Endothelial cell (in vitro differentiated cells): ENCODE measurements at places on chromosomes 4 and X.

DNA sequence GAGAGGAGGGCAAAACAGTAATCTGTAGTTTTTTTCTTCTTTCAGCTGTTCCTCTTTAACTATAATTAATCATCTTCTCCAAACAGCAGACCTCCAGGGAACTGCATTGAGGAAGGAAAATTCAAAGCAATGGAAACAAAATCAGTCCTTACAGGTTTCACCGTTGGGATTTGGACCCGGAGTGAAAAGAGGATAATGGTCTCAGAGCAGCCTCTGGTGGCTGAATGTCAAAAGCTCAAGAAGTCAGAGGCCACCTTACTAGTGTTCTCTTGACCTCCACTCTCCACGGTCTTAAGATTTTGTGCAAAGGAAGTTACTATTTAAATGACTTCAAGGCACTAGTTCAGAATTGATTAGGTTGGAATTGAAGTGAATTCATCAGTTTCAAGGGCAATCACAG lies 16.0 kb upstream of the MID1 start:
- peak; percentile 39 for DNase-seq

GRCh38 chr4:113534711-113535110 lies 226.8 kb downstream of the CAMK2D start:
- DNase-seq = no peak

GRCh38 chrX:123331859-123332258 lies 147.8 kb downstream of the GRIA3 start:
- no peak for DNase-seq

GRCh38 chrX:70032792-70033191 lies 16.9 kb downstream of the AWAT2 start:
- DNase-seq = no peak

- no peak for DNase-seq
These were observed 229.2 kb upstream of the INTU start for GRCh38 chr4:127403471-127404084.

GRCh38 chr4:55446578-55446922 lies 50.8 kb downstream of the TMEM165 start:
- DNase-seq = no peak

DNA sequence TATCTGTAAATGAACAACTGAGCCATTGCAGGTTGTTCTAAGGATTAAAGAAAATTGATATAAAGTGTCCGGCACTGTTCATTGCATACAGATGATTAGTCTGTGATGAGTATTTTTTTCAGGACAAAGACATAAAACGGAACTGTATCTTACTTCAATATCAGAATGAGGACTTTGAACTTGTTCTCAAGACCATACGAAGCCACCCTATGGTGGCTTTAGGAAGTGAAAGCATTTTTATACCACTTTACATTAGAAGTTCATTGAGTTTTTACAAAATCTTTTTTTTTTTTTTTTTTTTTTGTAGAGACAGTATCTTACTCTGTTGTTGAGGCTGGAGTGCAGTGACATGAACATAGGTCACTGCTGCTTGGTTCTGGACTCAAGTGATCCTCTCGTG lies 45.2 kb upstream of the TRIM2 start:
- no peak for DNase-seq

- DNase-seq = no peak
These were observed 62.4 kb downstream of the NPFFR2 start for GRCh38 chr4:72094059-72094797.

- DNase-seq = no peak
These were observed 328.2 kb upstream of the NR3C2 start for GRCh38 chr4:148770377-148770776.

DNA sequence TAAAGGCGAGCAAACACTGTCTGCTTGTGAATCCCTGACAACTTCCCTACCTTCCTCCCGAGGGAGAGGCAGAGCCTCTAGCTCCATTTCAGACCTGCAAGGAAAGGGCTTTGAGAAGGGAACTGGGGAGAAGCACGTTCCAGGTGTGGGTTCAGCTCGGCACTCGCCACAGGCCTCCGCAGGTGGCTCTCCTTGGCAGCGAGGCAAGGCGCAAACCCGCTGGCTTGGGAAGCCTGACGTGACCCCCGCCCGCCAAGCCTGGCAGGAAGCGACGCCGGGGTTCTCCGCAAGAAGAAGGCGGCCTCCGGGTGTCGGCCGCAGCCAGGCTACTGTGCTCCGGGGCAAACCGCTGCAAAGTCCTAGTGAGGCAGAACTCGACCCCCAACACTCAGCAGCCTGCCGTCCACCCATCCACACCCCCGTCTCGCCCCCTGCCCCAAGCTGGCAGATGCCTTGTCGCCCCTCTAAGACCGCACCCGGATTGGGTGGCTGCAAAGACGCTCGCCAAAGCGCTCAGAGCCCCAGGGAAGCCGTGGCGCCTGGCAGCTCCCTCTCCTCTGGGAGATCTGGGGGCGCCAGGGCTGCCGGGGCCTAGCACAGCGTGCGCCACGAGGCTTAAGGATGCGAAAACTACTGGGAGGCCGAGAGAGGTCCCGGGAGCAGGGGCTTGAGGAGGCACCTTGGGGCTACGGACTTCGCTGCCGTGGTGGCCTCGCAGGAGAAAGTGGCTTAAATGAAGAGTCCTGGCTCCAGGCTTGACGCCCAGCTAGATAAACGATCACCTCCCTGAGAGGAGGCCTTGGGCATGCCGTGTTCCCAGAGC lies 21.8 kb downstream of the NKX3-2 start:
- no peak for DNase-seq

- DNase-seq = no peak
These were observed 10.8 kb upstream of the ADH1A start for GRCh38 chr4:99301376-99302164.

DNA sequence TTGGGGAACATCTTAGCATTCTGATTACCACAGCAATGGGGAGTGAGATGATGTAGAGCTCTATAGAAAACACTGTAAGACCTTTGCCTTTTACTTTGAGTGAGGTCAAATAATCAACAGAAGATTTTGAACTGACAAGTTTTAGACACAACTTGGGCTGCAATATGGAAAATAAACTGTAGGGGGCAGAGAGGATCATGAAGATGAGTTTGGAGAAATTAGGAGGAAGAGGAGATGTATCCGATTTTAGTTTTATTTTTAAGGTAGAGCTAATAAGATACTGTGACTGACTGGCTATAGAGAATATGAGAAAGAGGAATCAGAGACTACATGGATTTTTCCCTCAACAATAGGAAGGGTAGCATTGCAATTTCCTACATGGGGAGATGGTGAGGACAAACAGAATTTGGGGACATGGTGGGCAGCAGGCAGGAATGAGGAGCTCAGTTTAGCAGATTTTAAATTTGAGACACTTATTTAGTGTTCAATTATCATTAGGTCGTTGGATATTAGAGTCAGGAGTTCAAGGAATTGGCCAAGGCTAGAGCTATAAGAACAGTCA lies 563.1 kb downstream of the INPP4B start:
- peak; percentile 39 for DNase-seq

DNA sequence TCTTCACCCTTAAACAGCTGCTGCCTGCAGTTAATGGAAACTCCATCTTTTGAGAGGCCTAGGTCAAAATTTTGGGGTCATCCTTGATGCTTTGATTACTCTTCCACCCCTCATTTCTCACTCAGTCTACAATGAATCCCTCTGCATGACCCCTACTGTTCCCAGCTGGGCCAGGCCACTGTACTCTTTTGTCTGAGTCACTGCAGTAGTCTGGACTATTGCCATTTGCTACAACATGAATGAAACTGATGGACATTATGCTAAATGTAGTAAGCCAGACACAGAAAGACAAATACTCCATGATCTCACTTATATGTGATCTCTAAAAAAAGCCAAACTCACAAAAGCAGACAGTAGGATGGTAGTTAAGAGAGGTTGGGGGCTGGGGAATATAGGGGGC lies 28.3 kb downstream of the STK32B start:
- no peak for DNase-seq

DNA sequence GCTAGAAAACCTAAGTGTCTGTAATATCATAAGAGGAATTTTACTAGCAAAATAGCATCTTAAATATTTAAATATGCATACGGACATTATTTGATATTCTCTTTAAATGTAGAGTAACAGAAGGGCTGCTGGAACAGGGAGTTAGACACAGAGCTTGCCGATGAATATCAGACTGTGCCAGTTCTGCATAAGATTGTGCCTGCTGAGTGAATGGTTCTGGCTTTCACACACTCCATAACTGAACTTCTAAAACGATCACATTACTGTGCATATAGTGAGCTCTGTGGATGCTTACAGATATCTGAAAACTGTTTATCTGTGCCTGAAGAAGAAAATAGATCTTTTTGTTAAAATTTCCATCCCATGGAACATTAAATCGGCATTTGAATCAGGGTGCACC lies 867.4 kb upstream of the PCDH10 start:
- DNase-seq = no peak

- DNase-seq = no peak
These were observed 59.3 kb downstream of the MAD2L1 start for GRCh38 chr4:120007191-120007871.

GRCh38 chrX:38382663-38383062 lies 30.3 kb downstream of the OTC start:
- DNase-seq = no peak

- peak; percentile 44 for DNase-seq
These were observed 5.6 kb downstream of the PRDM8 start for GRCh38 chr4:80202741-80203553.
